ENCODE measurements at places on chromosomes 12 and 14.

DNA sequence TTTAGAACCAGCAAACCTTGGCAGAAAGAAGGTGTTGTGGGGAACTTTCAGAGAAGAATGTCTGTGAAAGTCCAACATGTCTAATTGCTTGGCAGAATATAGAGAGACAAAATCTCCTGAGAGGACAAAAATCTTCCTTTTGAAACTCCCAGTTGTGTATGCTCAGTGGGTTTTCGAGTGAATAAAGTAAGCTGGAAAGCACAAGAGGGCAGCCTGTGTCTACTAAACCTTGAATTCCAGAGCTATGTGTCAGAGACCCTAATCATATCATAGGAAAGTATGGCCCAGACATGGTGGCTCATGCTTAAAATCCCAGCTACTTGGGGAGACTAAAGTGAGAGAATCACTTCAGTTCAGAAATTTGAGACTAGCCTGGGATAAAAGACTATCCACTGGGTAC lies 661.2 kb downstream of the SLC16A7 start:
- DNase-seq = peak; percentile 72

DNA sequence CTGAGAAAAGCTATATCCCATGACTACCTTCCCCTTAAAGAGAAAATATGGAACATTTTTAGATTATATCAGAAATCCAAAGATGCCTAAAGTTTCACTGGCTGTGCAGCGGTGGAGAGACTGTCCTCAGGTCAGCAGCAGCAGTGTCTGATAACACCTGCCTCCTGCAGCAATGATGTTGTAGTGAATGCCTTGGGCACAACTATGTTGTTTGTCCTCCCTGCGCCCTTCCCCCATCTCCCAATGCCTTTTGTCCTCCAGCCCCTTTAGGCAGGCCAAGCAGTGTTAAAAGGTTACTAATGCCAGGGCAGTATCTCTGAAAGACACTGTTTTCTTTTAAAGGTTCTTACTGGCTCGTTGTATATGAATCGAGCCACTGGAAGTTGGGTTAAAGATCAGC lies 13.2 kb downstream of the RTRAF start:
- DNase-seq = no peak

- DNase-seq = peak; percentile 90
Measured at GRCh38 chr12:95446506-95446900, 27.4 kb upstream of the METAP2 start.

DNA sequence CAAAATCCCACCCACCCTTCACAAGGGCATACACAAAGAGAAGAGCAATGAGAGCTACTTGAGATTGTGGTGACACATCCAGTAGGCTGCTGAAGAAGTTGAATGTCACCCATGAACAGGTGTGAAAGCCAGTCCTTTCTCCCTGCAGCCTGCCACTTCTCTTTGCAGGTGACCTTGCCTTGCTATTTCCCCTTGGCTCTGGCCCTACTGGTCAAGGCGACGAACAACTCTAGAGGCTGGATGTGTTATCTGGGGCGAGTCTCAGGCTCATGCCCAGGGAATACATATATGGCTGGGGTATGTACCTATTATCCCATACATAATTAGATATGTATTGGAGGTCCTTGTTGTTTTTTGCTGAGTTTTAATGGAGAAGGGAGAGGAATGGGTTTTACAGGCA lies 70.2 kb upstream of the EGLN3 start:
- no peak for DNase-seq

- no peak for DNase-seq
Measured at GRCh38 chr12:70305794-70306193, 60.3 kb upstream of the KCNMB4 start.

DNA sequence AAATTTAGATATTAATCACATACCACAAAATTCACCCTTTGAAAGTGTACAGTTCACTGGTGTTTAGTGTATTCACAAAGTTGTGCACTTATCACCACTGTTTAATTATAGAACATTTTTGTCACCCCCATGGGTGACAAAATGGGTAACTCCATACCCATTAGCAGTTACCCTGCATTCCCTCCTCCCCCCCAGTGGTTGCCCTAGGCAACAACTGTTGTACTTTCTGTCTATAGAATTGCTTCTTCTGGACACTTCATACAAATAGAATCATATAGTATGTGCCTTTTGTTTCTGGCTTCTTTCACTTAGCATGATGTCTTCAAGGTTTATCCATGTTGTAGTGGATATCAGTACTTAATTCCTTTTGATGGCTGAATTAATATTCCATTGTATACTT lies 52.7 kb downstream of the FBXO34 start:
- no peak for DNase-seq

GRCh38 chr14:87678624-87679023 lies 314.4 kb downstream of the GALC start:
- no peak for DNase-seq

GRCh38 chr12:122841544-122842321 lies 6.5 kb downstream of the HIP1R start:
- DNase-seq = peak; percentile 95

- no peak for DNase-seq
Measured at GRCh38 chr14:52349731-52350130, 35.6 kb downstream of the PTGER2 start.

GRCh38 chr12:62252576-62252975 lies 7.6 kb upstream of the USP15 start:
- DNase-seq = no peak

DNA sequence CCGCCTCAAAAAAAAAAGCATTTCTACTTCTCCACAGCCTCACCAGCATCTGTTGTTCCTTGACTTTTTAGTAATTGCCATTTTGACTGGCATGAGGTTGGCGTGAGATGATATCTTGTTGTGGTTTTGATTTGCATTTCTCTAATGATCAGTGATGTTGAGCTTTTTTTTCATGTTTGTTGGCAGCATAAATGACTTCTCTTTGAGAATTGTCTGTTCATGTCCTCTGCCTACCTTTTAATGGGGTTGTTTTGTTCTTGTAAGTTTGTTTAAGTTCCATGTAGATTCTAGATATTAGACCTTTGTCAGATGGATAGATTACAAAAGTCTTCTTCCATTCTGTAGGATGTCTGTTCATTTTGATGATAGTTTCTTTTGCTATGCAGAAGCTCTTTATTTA lies 182.9 kb downstream of the FOXG1 start:
- DNase-seq = no peak

- DNase-seq = no peak
Measured at GRCh38 chr12:26748741-26749431, 84.1 kb downstream of the ITPR2 start.

GRCh38 chr14:44418856-44419255 lies 88.2 kb downstream of the FSCB start:
- no peak for DNase-seq

- DNase-seq = no peak
Measured at GRCh38 chr12:94922561-94922960, 80.9 kb downstream of the NDUFA12 start.

GRCh38 chr12:101947316-101947715 lies 69.9 kb downstream of the DRAM1 start:
- DNase-seq = no peak

DNA sequence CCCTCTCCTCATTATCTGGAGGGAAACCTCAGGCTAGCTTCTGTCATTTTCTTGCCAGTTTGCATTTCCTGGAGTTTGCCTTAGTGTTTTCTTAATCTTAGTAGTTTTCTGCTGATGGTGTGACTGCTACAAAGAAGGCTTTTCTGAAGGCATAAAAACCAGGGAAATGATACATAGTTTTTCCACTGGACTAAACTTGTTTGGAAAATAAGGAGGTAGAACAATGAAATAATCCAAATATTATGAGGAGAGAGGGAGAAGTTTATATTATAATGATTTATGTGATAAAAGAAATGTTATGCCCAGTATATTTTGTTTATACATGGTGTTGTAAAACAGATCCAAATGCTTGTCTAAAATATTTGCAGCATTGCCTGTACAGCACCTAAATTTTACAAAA lies 22.2 kb downstream of the DAAM1 start:
- no peak for DNase-seq

DNA sequence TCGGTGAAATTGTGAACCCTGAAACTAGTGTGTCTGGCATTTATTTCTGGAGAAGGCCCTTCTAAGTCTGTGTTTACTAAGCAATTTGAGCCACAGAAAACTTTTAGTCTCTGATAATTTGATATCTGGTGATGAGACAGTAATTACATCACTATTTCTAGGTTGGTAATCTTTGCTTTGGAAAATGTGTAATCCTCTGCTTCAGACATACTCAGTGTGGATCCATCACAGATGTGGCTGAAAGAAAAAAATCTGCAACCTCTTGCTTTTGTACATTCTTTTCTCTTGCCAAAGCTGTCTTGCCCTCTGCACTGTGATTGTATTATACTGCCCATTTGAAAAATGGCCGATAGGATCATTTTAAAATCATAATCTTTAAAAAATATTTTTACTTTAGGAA lies 78.1 kb downstream of the PELI2 start:
- no peak for DNase-seq

DNA sequence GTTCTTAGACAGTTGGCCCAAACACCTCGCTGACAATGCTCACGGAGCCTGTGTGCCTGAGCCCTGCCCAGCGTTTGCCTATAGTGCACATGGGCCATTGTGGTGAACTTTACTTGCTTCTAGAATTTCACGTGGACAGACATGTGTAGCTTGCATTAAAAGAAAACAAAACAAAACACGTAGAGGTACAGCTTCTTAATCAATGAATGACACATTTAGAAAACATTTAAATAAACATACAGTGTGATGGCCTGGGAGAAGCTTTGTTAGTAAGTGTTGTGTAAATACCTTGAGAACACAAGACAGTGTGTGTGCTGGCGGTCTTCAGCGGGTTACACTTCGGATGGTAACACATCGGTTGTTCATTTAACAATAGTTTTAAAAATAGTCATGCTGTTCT lies 38.1 kb downstream of the SMOC1 start:
- DNase-seq = no peak

DNA sequence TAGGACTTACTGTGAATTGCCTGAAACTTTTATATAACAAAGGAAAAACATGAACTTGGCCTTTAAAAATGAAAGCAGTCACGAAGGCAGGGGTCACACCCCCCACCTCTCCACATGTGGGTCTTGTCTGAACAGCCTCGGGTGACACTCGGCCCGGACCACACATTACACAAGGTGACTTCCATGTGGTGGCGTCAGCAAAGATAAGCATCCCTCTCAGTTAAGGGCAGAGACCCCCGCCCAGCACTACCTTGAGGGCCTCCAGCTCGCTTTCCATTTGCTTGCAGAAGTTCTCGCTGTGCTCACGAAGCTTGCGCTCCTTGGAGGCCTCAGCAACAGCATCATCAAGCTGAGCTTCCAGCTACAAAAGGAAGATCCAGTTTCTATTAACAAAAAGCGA lies 47.4 kb downstream of the AMN start:
- no peak for DNase-seq

- peak; percentile 81 for DNase-seq
Measured at GRCh38 chr12:6465467-6466183, 4.9 kb downstream of the VAMP1 start.

- no peak for DNase-seq
Measured at GRCh38 chr12:122932207-122932606, 34.1 kb downstream of the ABCB9 start.

GRCh38 chr12:84174115-84174514 lies 738.5 kb downstream of the SLC6A15 start:
- DNase-seq = no peak
